Pulmonary artery endothelial cell (primary cell): ENCODE measurements at places on chromosomes 6 and 20. TPM values are rescaled to one million over a fixed set of nuclear protein-coding genes. Genes with fewer than 3 reads are reported as not detected.

TULP1 gene
- total RNA-seq, result not detected in 2 replicates

ADAT2 gene
- 4.8 and 5.5 TPM in 2 replicates for total RNA-seq

PABPC1L gene
- total RNA-seq, result 1.6 and 3.3 TPM in 2 replicates

CCN5 gene
- not detected in 2 replicates for total RNA-seq

OPRL1 gene
- 2.0 and 2.6 TPM in 2 replicates for total RNA-seq

ATP6V1G2 gene
- 0.42 and 0.59 TPM in 2 replicates for total RNA-seq

TRAPPC3L gene
- 0.04 and 0.07 TPM in 2 replicates for total RNA-seq

CTCFL gene
- not detected in 2 replicates for total RNA-seq

ACTL10 gene
- total RNA-seq, result 1.9 and 4.2 TPM in 2 replicates

RHAG gene
- not detected in 2 replicates for total RNA-seq

RGS17 gene
- total RNA-seq, result 1.5 and 6.1 TPM in 2 replicates

ZNF334 gene
- under 0.01 and 1.3 TPM in 2 replicates for total RNA-seq
